Stimulated activated CD4-positive, alpha-beta T cell treated with anti-CD3 and anti-CD28 coated beads, Interleukin-4, amount 100 ng/mL, for 1 hour (primary cell): ENCODE measurements at places on chromosomes 1 and 21.

DNA sequence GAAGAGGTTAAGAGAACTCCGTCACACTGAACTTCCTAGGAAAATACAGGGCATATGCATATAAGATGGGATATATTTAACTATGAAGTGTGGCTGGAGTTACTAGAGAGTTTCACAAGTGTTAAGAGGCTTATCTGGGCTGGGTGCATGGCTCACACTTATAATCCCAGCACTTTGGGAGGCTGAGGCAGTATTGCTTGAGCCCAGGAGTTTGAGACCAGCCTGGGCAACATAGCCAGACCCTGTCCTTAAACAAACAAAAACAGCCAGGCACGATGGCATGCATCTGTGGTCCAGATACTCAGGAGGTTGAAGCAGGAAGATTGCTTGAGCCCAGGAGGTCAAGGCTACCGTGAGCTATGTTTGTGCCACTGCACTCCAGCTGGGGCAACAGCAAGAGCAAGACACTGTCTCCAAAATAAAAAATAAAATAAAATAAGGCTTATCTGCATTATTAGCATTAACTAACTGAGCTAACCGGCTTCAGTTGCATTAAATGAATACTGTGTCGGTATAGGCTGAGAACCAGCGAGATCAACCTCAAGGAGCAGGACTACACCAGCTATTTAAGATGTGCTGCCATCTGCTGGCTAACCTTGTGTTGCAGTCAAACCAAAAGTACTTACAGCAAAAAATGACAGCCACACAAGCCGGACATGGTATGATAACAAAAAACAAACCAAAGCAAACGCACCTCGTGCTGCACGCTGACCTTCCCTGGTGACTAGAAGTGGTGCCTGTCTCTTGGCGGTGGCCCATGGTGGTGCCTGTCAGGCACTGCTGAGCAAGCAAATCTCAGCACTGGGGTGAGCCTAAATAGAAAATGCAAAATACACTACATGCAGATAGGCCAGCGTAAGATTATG, 19.7 kb upstream of the RBBP5 start:
- peak; percentile 70 for DNase-seq

GRCh38 chr1:225567789-225568188, 85.1 kb downstream of the ENAH start:
- DNase-seq: no peak

DNA sequence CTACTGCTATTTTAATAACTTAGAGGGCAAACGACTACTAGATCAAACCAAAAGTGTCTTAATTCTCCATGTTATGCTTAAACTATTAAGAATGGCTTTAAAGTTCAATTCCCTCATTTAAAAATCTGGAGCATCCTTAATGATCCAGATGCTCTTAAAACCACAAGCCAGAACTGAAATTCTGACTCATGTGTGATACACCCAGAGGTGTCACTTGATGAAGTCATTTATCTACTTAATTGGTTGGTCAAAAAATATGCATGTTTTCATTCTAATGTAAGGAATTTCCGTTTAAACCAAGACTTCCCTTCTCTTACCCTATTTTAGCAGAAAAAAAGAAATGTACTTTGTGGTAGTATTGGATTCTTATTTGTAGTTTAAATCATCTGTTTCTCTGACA, 1261.2 kb upstream of the B3GALT2 start:
- DNase-seq: no peak

- DNase-seq: no peak
These were observed 168.1 kb upstream of the CHRM3 start for GRCh38 chr1:239218301-239218700.
